ENCODE measurements at places on chromosomes 6 and 20. TPM values are rescaled to one million over a fixed set of nuclear protein-coding genes. Genes with fewer than 3 reads are reported as not detected.
A peak's percentile ranks its signal among the peaks of the same experiment; 100 is the strongest.

Gene SRMS
- not detected for total RNA-seq

- H3K27ac ChIP-seq: peak overlapping the region; percentile 46
- DNase-seq: peak; percentile 92
- no peaks in the 10 kb centered on the region for H3K27me3 ChIP-seq
These were observed 528.2 kb upstream of the MARCKS start for GRCh38 chr6:113328886-113329381.

- no peak overlapping the region for H3K4me3 ChIP-seq
- H3K36me3 ChIP-seq: peaks cover 45% of the 10 kb centered on the region
- DNase-seq: no peak
- no peaks in the 10 kb centered on the region for H3K27me3 ChIP-seq
These were observed 56.8 kb upstream of the MPC1 start for GRCh38 chr6:166439366-166440091.

Gene ZNF165
- total RNA-seq: 0.28 TPM

GRCh38 chr6:158536084-158536890 lies 23.6 kb upstream of the TMEM181 start:
- H3K4me1 ChIP-seq: peaks cover 2% of the 10 kb centered on the region
- H3K36me3 ChIP-seq: no peaks in the 10 kb centered on the region
- peaks cover 40% of the 10 kb centered on the region for H3K27me3 ChIP-seq
- peak; percentile 65 for DNase-seq
- peak overlapping the region; percentile 57 for H3K4me3 ChIP-seq
- H3K27ac ChIP-seq: no peak overlapping the region
